ENCODE measurements at places on chromosomes 1 and 21. TPM values are rescaled to one million over a fixed set of nuclear protein-coding genes. Genes with fewer than 3 reads are reported as not detected.

Gene MTARC1
- 8.3 TPM for total RNA-seq

Gene SELL
- 0.29 TPM for total RNA-seq

Gene LYPD8
- not detected for total RNA-seq

Gene EVA1C
- 36.8 TPM for total RNA-seq

Gene PRKCZ
- 7.7 TPM for total RNA-seq

Gene KPRP
- total RNA-seq, result not detected

Gene LCE2B
- total RNA-seq, result not detected

Gene HHAT
- total RNA-seq, result 2.5 TPM

Gene IFI44
- 0.71 TPM for total RNA-seq

Gene RXRG
- not detected for total RNA-seq

Gene PLA2G5
- total RNA-seq, result not detected

Gene GBP2
- total RNA-seq, result 0.69 TPM

Gene BLACAT1
- not detected for total RNA-seq

Gene CCNL2
- 58.5 TPM for total RNA-seq

Gene SPRR4
- total RNA-seq, result not detected

Gene SORT1
- 4.4 TPM for total RNA-seq

Gene RHBDL2
- total RNA-seq, result 2.7 TPM

Gene PGBD2
- total RNA-seq, result 4.2 TPM

Gene KMO
- total RNA-seq, result 1.0 TPM

Gene FCRL6
- total RNA-seq, result not detected

Gene IL22RA1
- total RNA-seq, result 4.4 TPM

Gene CHAF1B
- total RNA-seq, result 12.3 TPM

Gene TTC34
- 0.05 TPM for total RNA-seq

Gene TRPM2
- 9.4 TPM for total RNA-seq

Gene STPG1
- total RNA-seq, result 6.7 TPM

Gene GBP5
- not detected for total RNA-seq

Gene TRABD2B
- total RNA-seq, result 0.38 TPM

Gene ACTN2
- 0.01 TPM for total RNA-seq

Gene GOLPH3L
- 19.0 TPM for total RNA-seq

Gene TRIM45
- 1.4 TPM for total RNA-seq

Gene S100A8
- total RNA-seq, result not detected

Gene OR2L13
- total RNA-seq, result not detected

Gene ADAMTS4
- not detected for total RNA-seq

Gene TSPEAR
- total RNA-seq, result not detected

Gene KLF17
- total RNA-seq, result 0.64 TPM

Gene TFF2
- total RNA-seq, result not detected

Gene SNX7
- total RNA-seq, result 23.7 TPM

Gene SMIM1
- 1.0 TPM for total RNA-seq

Gene C1QTNF12
- 1.7 TPM for total RNA-seq

Gene PLA2G2A
- total RNA-seq, result not detected

Gene C4BPA
- 0.48 TPM for total RNA-seq

Gene GALE
- total RNA-seq, result 71.3 TPM

Gene TEX35
- total RNA-seq, result not detected

Gene HSPB7
- not detected for total RNA-seq

Gene TAS1R1
- total RNA-seq, result not detected

Gene CYP4A11
- not detected for total RNA-seq

Gene ADAMTSL4
- 3.4 TPM for total RNA-seq

Gene YTHDF2
- 54.4 TPM for total RNA-seq

Gene LENEP
- not detected for total RNA-seq

Gene MAP1LC3C
- total RNA-seq, result 0.25 TPM

Gene HPCAL4
- 0.33 TPM for total RNA-seq

All from A549 treated with DMSO at 1 μM for 4 hours (cell line).